Placental epithelial cell (primary cell): ENCODE measurements at places on chromosomes 7 and 10. TPM values are rescaled to one million over a fixed set of nuclear protein-coding genes. Genes with fewer than 3 reads are reported as not detected.

Gene UTF1
- total RNA-seq = not detected in 2 replicates

Gene CPSF4
- total RNA-seq = 18.4 and 27.5 TPM in 2 replicates

Gene METTL27
- total RNA-seq = 1.6 and 8.2 TPM in 2 replicates

Gene CALCR
- total RNA-seq = not detected in 2 replicates

Gene NEUROG3
- total RNA-seq = not detected in 2 replicates
